ENCODE measurements at places on chromosomes 7 and 10.

DNA sequence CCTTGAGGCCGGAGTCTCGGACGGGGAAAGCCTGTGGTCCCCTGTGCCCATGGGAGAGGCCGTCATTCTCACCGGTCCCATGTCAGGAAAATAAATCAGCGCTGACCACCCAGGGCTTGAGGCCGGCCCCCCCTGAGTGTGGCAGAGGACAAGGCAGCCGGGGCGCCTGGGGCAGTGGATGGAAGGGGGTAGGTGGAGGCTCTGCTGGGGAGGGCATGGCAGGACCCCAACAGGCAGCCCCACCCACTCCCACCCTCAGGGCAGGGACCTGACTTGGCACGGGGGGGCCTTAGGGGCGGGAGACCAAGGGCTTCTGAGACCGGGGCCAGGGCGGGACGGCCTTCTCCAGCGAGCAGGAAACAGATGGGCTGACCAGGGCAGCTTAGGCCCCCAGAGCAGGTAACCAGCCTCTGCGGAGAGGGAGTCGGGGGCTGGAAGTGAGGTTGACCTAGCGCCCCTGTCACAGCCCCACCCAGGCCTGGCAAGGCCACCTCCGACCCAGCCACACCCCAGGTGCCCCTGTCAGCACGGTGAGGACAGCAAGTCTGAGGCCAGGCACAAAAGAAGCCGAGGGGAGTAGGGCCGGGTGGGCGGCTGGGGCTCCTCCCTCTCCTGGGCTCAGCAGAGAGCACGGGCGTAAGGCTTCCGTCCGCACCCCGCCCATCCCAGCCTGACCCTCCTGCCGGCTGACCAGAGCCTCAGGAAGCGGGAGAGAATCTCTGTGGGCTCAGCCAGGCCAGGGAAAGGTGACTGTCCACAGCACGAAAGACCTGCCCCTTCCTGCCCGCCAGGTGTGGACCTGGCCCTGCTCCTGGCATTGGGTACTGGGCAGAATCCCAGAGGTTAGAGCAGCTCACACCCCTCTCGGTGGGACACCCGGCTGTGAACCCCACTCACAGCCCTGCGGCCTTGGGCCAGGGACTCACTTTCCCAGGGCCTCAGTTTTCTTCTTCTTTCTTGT is 87.4 kb downstream of the FOXL3 start:
- peak; percentile 40 for DNase-seq

- DNase-seq, result no peak
Measured at GRCh38 chr10:126353666-126354065, 34.6 kb downstream of the ADAM12 start.

GRCh38 chr10:119197921-119198320 is 9.4 kb upstream of the GRK5 start:
- DNase-seq, result peak; percentile 43

DNA sequence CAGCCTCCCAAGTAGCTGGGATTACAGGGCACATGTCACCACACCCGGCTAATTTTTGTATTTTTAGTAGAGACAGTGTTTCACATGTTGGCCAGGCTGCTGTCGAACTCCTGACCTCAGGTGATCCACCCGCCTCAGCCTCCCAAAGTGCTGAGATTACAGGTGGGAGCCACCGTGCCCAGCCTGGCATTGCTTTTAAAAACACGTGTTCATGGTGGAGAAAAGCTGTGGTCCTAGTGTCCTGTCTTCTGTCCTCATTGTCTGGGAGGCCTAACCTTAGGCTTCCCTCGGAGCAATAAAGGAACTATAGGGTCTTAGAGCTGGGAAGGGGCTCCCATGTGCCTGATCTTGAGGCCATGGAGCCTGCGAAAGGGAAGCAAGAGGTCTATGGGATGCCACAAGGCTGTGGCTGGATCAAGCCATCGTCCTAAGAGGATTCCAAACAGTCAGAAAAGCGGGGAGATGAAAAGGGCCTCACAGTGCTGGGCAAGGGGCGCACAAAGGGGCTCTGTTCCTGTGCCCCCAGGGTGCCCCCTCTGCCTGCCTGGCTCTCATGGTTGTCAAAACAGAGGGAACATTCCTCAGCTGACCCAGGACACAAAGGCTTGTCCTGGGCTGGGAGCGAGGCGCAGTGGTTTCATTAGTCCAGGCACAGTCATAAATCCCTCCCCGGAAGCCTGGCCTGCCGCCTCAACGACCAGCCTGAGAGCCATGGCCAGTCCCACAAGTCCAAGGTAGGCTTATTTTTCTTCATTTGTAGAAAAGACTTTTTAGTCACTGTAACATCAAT is 106.6 kb upstream of the TNS3 start:
- no peak for DNase-seq

- no peak for DNase-seq
Measured at GRCh38 chr7:75866114-75866488, 12.7 kb upstream of the RHBDD2 start.

DNA sequence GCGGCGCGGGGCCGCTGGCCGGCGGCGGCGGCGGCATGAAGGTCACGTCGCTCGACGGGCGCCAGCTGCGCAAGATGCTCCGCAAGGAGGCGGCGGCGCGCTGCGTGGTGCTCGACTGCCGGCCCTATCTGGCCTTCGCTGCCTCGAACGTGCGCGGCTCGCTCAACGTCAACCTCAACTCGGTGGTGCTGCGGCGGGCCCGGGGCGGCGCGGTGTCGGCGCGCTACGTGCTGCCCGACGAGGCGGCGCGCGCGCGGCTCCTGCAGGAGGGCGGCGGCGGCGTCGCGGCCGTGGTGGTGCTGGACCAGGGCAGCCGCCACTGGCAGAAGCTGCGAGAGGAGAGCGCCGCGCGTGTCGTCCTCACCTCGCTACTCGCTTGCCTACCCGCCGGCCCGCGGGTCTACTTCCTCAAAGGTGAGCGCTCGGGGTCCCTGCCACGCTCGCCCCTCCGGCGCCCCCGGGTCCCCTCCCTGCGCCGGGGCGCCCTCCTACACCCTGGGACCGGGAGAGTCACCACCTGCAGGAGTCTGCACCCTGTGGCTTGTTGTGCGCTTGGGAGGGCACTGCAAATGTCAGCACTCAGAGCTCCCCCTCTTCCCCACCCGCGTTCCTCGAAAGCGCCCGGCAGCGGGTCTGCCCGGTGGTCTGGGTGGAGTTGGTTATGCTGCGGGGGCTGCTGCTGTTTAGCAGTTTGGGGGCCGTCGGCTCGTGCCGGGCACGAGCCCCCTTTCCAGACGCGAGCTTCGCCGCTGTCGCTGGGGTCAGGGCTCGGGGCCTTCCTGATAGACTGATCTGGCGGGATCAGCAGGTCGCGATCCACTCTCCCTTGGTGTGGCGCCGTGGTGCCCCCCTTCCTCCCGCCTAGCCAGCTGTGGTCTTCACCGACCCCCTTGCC is 627 bp downstream of the DUSP5 start:
- DNase-seq, result peak; percentile 67

DNA sequence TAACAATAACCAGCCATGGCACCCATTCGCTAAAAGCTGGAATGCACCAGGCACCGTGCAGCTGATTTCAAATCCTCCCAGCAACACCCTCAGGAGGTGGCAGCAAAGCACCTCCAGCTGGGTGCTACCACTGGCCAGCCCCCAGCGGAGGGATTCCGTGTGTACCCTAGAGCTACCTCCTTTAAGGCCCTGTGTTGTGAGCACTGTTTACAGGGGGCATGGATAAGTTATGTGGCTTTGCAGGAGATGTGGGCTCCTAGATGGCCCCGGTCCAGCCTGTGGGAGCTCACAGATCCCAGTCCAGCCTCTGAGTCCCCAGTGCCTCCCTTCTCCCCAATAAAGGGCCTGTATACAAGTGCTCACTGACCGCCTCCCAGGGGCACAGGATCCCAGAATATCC is 27.1 kb downstream of the TNRC18 start:
- DNase-seq, result no peak

DNA sequence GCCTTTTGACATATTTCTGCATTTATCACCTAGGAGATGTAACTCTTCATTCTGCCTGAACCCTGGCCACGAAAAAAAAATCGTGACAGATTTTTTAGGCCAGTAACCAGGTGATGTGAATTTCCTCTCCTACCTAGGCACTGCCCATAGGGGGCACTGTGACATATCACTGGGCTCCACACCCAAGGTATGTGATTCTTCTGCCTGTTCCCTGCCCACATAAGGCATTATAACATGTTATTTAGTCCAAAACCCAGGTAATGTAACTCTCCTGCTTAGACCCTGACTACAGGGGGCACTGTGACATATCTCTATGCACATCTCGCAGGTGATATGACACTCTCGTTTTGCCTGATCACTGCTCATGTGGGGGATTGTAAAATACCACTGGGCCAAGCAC is 29.5 kb upstream of the ZNF107 start:
- DNase-seq, result no peak

GRCh38 chr7:83861-84632 is 108.3 kb upstream of the FAM20C start:
- no peak for DNase-seq
